ACHN (cell line): ENCODE measurements at places on chromosomes 2 and 18.
A peak's percentile ranks its signal among the peaks of the same experiment; 100 is the strongest.

DNA sequence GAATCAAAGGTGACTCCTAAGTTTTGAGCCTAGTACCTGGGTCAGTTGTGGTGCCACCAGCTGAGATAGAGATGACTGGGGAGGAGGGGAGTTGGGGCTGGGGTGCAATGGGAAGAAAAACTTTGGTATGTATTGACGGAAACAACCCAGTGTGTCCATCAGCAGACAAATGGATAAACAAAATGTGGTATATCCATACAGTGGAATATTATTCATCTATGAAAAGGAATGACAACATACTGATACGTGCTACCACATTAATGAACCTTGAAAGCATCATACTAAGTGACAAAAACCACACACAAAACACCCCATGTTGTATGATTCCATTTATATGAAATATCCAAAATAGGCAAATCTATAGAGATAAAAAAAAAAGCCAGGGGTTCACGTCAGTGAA is 41.1 kb upstream of the GPR155 start:
- no peak for DNase-seq

GRCh38 chr2:60794271-60794863 is 38.3 kb downstream of the PAPOLG start:
- peak; percentile 33 for DNase-seq

DNA sequence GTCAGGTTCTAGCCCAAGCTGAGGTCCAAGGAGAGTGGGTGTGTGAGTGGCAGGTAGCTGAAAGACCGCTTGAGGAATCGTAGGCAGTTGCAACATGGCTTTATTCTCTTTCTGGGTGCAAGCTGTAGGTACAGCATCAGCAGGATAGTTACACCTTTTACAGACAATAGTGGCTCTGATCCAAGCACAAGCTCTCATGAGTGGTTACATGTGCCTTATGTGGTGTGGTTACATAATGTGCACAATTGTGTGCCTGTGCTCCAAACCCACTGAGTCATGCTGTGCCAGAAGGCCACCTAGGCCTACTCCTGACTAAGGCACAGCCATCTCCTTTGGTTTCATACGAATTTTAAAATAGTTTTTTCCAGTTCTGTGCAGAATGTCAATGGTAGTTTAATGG is 227.6 kb downstream of the SATB2 start:
- DNase-seq = no peak

DNA sequence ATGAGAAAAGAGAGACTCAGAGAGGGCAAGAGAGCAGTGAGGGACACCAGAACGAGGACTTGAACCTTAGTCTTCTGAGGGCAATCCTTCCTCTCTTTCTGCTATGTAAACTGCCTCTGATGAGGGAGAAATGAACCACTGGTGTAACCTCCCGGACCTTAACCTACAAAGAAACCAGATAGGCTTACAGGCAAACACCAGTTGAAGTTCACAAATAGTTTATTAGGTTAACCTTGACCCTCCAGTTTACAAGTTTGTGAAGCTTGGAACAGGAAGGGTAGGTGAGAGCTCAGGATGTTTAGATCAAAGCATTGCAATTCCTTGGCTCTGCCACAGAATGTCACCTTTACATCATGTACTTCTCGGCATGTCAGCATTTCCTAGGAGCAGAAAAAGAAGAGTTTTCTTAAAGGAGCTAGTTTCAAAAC is 486.4 kb upstream of the SPRED2 start:
- no peak for DNase-seq

DNA sequence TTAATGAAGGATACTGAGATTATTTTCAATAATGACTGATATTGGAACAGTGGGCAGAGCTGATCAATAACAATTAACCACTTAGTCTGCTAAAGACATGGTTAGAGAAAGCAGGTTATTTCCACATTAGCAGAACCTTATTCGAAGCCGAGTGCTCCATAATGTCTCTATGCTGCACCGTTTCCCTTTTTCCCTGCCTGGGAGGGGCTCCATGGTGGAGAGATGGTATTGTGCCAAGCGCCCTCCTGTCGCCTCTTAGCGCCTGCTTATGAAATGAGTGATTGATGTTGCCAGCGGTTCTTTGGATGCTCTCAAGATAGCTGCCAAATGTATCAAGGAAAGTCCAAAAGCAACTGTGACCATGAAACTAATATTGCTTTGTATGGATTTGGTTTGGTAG is 34.6 kb upstream of the INSIG2 start:
- DNase-seq = no peak

DNA sequence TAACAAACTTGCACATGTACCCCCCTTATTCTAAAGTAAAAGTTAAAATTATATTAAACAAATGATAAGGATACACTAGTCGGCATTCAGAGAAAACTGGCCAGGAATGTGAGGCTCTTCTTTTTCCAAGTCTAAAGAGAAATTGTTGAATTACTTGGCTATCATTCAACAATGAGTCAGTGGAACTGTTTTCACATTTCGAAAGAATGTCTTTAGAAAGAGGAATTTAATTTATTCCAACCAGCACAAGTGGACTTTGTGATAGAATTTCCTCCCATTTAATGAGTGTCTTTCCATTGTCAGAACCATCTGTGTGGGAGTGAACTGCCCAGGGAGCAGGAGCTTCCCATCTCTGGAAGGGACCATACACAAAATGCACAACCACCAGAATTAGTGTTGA is 792.2 kb downstream of the EPHA4 start:
- DNase-seq = no peak

DNA sequence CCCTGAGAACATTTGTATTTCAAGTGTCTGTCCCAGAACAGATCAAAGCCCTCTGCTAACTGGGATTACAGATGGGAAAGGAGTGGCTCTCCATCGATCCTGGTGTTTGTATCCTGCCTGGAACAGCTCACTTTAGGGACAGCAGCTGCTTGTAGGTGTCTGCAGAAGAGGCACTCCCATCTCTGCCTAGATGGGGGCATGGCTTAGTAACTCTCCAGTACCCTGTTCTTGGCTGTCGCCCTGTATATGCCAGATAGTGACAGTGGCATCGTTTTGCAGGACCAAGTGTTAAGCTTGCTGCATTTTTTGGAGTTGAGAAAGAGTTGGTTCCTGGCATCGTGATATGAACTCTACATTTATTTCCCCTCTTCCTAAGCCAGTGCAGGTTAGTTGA is 189.9 kb downstream of the SH3RF3 start:
- DNase-seq = no peak

- no peak for DNase-seq
Measured at GRCh38 chr2:61946666-61947065, 41.2 kb downstream of the COMMD1 start.
